Left hindlimb (tissue), 1 donor: ENCODE measurements at places on chromosomes 16 and 17.
A peak's percentile ranks its signal among the peaks of the same experiment; 100 is the strongest.

GRCh38 chr16:3983081-3983520 lies 102.6 kb upstream of the CREBBP start:
- peak; percentile 71 for DNase-seq

GRCh38 chr17:79280866-79281572 lies 206.4 kb downstream of the ENGASE start:
- DNase-seq = no peak

DNA sequence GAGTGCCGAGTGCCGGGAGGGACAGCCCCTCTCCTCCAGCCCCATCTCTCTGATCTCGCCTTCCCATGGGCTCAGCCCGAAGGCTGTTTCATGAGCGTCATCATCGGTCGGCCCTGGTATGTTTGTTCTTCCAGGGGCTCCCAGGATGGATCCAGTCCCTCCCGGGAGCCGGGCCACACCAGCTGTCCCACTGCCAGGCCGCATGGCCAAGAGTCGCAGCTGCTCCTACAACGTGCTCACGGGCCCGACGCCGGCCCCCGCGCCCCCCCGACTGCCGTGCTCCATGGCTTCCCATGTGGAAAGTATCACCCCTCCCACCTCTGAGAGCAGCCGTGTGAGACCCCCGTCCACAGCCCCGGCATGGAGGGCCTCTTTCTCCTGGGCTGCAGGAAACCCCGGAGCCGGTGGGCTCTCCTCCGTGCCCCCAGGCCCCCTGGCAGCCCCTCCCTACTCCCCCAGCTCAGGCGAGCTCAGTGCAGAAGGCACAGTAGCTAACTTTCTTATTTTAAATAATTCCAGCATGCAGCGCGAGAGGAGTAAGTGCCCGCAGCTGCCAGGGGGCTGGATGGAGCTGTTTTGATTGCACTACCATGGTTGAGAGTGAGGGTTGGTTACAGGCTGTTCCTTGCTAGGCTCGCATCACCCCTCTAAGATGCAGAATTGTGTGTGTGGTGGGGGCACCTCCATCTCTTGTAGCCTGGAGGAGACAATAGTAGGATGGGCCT lies 26.6 kb upstream of the GSE1 start:
- DNase-seq = peak; percentile 82

GRCh38 chr16:9778849-9779248 lies 403.4 kb downstream of the GRIN2A start:
- DNase-seq = no peak

GRCh38 chr17:72119873-72120641 lies 763 bp upstream of the SOX9 start:
- no peak for DNase-seq

GRCh38 chr16:85028685-85029407 lies 1.3 kb downstream of the KIAA0513 start:
- DNase-seq = no peak

DNA sequence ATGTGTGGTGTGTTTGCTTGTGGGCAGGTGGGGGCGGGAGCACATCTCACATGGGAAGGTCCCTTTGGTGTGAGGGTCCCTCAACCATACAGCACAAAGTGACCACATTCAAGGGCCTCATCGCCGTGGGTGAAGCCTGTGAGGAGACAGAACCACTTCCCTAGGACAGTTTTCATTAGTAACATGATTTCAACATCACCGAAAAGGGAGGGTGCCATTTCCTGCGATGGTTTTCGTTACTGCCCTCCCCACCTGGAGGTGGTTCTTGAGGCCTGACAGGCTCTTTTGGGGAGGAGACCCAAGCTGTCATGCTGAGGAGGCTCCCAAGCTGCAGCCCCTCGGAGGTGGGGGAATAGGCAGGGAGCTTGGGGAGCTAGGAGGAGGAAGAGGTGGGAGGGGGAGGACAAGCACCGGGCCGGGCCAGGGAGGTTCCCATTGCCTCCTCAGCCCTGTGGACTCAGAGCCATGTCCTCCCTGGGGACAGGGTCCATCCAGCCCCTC lies 9.5 kb downstream of the CD300LB start:
- no peak for DNase-seq

- no peak for DNase-seq
Observed at GRCh38 chr16:62814891-62815290, 778.7 kb upstream of the CDH8 start.

DNA sequence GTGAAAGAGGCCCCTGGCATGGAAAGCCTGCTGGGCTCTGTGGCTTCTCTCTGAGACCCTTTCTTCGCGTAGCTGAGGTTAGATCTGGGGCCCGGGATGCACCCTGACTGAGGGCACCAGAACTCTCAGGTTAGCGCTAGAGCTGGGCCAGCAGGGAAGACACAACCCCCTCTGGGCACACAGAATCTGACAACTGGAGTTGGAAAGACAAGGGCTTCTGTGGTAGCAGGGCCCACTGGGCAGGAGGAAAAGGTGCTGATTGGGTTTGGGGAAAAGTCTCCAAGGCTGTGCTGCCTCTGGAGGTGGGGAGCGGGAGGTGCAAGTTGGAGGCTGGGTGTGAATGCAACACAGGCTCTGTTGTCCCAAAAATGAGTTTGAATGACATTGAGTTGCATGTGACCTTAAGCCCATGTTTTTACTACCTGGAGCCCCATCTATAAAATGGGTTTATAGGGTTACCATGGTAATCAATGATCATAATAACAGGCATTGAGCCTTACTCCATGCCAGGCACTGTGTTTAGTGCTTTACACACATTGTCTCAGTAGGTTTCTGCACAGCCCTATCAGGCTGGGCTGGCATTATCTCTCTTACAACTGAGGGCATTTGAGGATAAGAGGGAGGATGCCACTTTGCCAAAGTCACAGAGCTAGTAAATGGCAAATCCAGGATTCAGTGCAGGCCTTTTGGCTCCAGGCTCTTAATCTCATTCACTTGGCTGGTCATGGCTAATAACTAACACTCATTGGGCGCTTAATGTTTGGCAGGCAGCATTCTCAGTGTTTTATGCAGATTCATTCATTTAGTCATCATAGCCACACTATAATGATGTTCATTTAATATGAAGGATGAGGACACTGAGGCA lies 9.5 kb upstream of the IGFBP4 start:
- DNase-seq = no peak

DNA sequence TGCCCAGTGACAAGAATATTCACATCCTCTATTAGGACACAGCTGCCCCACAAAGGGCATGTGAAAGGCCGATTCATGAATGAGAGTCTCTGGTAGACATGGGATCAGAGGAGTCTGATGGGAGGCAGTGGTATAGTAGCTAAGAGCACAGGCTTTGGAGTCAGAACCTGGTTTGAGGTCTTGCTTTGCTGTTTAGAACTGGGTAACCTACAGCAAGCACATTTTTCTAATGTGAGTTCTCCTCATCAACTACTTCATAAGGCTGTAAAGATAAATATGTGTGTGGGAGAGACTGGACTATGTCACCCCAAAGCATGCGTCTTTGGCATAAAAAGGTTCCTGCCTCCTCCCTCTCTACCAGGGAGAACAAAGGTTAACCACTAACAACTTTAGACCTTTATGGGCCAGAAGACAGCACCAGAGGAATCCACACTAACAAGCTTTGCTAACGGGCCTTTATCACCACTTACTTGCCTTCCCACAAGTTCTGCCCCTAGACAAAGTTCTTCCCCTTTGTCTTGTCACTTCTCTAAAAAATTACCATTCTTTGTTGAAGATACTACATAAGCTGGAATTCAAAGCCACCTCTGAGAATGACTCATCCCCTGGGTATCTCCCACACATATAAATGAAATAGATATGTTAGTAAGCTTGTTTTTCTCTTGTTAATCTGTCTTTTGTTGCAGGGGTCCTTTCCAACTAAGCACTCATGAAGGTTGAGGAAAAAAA lies 21.1 kb downstream of the CDR2 start:
- no peak for DNase-seq

- no peak for DNase-seq
Observed at GRCh38 chr17:72863526-72864211, 228.8 kb downstream of the SLC39A11 start.

DNA sequence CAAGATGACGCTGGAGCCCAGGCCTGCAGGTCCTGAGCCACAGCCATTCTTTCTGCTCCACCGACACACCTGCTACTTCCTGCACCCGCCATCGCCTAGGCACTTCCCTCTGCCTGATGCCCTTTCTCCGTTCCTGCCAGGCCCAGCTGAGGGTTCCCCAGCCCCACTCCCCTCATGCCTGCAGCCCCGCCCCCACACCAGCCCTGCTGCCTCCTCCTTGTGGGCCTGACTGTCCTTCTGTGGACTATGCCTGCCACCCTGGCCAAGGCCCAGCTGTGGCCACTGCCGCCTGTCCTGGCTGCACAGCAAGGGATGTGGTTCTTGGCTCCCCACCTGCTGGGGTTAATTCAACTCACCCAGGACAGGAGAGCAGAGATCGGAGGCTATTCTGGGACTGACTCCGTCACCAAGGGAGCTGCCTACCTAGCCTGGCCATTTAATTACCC lies 7.5 kb downstream of the NATD1 start:
- DNase-seq = no peak

DNA sequence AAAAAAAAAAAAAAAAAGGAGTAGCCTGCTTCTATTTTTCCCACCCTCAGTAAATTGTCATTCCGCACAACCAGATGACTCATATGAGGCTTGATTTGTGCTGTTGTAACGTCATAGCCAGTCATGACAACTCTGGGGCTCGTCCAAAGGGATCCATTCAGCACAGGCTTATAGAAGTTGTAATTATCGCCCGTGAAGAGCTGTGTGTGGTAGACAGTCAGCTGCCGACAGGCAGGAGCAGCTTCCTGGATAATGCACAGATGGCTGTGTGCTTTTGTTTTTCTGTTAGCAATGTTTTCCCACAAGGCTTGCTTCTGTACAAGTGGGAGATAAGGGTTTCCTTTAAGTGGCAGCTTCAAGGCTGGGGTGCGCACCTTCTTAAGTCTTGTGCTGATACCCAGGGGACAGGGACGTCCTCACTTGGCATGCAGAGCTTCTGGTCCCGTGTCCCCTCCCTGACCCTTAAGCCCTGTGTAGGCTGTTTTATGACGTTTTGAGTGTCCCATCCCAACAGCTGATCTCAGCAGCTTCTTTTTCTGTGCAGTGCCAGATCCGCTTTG lies 26.0 kb downstream of the SNX29 start:
- DNase-seq = no peak

GRCh38 chr17:41792845-41793783 lies 6.6 kb upstream of the JUP start:
- DNase-seq = no peak
